Fibroblast of skin of scalp (primary cell): ENCODE measurements at places on chromosomes 4 and X.

- DNase-seq: peak; percentile 1
These were observed 149.1 kb downstream of the SLC39A8 start for GRCh38 chr4:102196221-102196620.

DNA sequence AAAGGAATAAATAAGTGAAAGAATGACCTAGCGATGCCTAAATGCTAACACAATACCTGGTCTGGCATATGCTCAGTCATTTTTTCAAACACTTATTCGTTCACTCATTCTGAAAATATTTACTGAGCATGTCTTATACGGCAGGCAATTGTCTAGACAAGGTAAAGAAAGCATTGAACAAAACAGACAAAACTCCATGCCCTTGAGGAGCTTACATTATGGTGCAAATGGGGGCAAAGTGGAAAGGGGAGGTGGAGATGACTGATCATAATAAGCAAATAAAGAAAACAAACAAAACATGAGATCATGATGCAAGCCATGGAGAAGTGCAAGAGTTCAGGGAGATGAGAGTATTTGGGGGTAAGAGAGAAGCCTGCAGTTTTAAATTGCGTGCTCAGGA, 334.6 kb upstream of the PPARGC1A start:
- DNase-seq: no peak

DNA sequence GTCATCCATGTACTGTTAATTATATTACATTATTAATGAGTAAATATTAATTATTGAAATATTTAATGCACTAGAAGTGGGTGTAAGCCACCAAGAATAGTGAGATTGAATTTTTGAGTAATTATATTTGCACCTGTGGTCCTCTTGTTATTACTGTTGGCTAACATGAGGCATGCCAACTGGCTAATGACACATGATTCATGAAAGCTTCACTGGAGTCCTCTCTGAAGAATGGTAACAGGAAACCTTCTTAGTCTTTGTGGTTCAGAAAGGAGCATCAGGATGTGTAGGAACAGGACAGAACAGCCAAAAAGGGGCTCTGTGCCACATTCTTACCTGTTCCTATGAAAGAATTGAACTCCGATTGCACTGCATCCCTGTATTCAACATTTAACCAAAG, 65.2 kb downstream of the SLC4A4 start:
- no peak for DNase-seq

DNA sequence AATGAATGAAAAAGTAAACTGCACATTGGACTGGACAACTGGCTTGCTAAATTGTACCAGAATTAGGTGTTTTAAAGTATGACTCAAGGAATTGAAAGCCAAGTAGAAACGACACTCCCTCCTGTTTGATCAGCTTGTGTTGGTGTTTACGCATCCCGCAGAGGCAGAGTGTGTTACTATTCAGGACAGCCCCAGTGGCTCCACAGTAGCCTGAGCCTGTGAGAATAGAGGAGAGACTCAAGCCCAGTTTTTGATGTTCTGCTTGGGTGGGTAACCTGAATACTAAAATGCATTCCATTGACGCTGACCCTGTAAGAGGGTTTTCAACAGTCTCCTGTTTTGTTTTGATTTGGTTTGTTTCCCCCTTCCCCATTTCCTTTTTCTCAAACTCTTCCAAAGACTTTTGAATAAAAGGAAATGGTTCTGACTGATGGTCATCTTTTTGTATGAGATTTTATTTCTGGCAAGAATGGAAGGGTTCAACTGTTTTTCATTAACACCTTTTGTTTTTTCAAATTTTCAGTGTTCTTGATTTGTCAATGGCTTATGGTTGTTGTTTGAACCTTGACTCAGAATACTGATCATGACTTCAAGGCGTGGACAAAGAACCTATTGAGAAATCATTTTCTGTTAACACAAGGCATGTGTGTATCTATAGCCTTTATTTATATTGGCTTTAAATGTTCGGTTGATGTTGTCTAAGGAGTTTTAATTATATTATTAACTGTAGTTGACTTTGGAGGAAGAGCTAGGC, 10.2 kb downstream of the ADGRL3 start:
- no peak for DNase-seq

DNA sequence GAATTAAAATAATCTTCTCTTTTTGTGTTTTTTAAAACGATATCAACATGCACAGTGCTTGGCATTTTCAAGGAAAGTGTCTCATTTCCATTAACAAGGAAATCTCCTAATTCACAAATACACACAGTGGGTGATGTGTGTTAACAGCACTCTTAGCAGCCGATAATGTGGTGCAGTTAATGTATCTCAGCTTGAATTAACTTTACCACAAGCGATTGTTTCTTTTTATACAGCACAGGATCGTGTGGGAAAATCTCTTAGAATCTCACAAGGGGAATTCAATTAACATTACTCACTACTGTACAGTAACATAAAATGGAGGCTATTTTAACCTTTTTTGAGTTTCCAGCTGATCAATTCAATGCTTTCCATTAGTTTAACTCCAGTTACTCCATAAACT, 1841.9 kb downstream of the STIM2 start:
- DNase-seq: peak; percentile 46

GRCh38 chr4:164318350-164318749, 435.6 kb upstream of the SMIM31 start:
- DNase-seq: no peak

DNA sequence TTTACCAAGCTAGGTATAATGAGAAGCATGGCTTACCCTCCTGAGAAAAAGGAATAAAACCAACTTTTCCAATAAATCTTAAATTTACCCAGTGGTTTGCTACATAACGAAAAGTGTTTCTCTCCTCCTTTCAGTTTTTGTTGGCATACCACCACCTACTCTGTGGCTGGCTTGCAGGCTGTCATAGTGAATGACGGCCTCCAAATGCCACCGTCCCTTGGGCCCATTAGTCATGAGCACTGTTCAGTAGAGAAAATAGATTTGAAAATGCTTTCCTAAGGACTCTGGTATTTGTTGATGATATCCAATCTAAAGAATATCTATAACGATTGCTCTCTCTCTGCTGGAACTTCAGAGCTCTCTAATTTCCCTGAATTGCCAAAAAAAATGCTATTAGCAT, 488.3 kb downstream of the MAGEE1 start:
- DNase-seq: no peak

GRCh38 chr4:5128569-5128968, 77.3 kb downstream of the STK32B start:
- no peak for DNase-seq

DNA sequence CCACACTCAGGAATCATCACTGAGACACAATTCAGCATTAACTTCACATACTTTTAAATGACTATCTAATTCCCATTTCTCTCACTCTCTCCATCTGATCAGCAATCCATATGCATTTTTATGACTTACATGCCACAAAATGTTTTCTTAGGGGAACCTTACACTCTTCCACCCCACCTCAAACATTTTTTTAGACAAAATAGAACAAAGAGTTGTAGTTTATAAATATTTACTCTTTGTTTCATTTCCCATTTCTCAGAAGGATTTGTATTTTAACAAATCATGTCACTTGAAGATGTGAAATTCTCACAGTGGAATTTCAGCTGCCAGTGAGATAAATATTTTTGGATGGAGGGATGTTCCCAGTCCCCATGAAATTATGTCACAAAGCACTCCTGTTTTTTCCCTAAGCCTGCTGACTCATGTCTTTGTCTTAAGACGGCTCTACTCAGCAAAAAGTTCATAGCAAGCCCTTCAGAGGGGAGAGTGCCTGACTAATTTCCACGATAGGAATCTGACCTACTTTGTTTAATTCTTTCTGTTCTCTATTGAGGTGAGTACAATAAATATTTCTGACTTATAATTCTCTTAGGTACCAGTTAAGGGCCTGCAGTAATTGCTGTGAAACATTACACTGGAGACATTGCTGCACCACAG, 257.7 kb downstream of the THOC2 start:
- peak; percentile 20 for DNase-seq

DNA sequence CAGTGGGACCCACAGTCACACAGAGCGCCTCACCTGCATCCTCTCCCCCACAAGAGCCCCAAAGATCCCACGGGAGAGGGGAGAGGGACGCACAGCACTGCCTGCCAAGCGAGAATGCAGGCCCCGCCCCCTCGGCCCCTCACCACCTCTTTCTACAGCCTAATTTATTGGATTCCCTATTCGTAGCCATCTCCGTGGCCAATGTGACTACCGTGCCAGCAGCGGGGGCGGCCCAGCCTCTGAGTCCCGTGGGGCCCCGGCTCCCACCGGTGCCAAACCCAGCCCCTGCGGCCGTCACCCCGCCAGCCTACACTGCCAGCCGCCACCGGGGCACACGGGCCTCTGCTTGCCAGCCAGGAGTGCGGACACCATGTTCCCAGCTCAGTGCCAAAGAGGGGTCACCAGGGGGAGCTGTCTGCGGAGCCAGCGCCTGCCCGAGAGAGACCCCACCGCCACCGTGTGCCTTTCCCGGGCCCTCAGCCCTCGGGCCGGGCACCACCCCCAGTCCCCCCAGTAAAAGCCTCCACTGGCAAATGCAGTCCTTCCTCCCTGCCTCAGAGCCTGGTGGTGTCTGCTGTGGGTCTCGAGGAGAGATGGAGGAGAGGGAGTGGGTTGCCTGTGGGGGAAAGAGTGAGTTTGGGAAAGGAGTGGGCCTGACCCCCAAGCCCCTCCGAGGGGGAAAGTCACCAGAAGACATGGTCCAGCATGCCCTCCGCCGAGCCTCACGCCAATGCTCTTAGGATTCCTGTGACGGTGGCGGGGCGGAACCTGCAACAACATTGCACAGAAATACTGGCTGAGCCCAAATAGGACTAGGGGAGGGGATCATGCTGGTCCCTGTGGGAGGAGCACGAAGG, 19.6 kb upstream of the PLXNB3 start:
- peak; percentile 43 for DNase-seq

DNA sequence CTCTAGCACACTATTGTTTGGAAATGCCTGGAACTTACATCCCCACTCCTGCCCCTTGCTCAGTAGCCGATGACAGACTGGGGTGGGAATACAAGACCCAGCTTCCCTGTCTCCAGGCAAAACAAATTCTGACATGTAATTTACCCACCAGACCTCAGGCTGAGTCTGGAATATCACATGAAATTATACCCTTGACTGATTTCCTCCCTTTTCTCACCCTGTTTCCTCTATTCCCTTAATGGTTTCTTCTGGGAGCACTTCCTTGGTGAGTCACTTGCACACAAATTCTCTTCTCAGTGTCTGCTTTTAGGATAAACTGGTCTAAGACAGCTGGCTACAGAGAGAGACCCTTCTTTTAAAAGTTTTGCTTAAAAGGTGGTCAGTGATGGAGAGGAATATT, 65.8 kb upstream of the DIPK2B start:
- peak; percentile 2 for DNase-seq

DNA sequence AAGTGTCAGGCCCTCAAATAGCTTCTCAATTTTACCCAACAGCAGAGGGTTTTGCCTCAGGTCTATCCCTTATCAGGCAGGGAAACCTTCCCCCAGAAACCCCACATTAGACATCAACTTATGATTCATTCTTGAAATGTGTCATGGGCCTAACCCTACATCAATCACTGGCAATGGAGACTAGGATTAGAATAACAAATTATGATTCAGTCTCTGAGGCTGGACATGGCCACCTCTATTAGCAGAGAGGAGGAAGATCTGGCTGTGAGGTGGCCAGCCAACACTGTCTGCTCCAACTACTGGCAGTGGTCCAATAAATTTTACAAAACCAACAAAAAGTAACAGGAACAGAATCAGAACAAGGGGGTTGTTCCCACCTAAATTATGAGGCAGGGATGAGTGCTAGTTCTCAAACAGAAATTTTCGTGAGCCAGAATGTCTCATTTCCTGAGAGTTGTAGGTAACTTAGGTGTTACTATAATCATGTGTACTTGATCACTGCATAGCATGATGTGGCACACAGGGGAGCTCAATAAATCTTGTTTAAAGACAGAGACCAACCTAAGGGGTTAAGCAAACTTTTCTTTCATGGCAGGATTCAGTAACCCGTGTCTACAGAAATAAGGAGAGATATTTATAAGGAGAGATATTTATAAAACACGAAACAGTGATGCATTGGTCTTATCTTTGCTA, 126.8 kb downstream of the NFKB1 start:
- peak; percentile 59 for DNase-seq
